ENCODE measurements at places on chromosomes 1 and 21.

DNA sequence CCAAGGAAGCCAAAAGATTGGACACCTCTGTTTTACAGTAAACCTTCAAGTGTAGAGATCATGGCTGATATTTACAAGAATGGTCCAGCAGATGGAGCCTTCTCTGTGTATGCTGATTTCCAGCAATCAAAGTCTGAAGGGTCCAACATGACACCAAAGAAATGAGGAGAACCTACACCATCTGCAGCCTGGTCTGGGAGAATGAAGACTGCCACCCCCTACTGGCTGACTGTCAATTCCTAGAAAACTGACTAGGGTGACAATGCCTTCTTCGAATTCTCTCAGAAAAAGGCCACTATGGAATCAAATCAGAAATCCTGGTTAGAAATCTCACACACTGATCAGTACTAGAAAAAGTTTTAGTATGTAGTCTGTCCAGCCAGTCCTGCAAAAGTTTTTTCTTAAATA is 83.3 kb downstream of the CDC42BPA start:
- DNase-seq, result peak; percentile 68

GRCh38 chr1:209190591-209191261 is 392.8 kb upstream of the CAMK1G start:
- DNase-seq, result peak; percentile 53

DNA sequence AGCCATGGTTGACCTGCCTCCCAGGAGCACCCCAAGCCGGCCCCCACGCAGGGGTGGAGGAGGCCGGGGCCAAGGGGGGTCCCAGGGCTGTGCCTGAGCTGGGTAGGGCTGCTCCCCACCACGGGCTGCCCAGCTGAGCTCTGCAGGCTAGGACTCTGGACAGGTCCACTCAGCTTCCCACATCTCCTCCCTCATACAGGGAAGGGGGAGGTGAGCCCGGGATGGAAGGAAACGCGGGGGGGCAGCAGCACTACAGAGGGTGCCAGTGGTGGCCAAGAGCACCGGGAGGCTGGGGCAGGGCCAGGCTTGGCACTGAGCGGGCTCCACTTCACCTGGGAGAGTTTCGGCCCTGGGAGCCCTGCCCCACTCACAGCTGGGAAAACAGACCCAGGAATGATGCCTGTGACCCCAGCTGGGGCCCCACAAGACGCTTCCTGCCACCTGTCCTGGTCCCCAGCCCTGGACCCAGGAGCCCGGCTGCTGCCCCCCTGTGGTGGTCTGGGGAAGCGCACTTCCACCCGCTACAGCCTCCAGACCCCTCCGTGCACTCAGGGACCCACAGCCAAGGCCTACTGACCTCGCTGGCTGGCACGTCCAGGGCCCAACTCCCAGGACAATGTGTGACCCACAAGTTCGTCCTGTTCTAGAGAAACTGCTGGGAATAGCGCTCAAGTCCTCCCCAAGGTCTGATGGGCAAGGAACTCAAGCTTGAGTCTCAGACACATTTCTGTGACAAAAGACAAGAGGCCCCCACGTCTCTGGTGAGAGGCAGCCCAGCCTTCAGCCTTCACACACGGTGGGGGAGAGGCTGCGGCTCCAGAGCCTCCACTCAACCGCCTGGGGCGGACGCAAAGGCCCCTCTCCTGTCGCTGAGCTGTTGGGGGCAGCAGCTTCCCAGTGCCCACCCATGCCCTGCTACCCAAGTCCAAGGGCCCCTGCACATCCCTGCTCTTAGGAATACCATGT is 3.0 kb downstream of the AURKAIP1 start:
- DNase-seq, result peak; percentile 43

- DNase-seq, result no peak
Measured at GRCh38 chr21:19013916-19014315, 610.3 kb upstream of the TMPRSS15 start.

- no peak for DNase-seq
Measured at GRCh38 chr21:29465546-29465945, 166.8 kb downstream of the BACH1 start.

GRCh38 chr1:6424619-6425593 is at the start of gene ESPN:
Gene ESPN (plus strand): TSS chr1:6424776. CDS start chr1:6424956, 180 bp downstream.
- DNase-seq, result no peak

- no peak for DNase-seq
Measured at GRCh38 chr1:67608661-67609576, 76.1 kb upstream of the GADD45A start.

- no peak for DNase-seq
Measured at GRCh38 chr1:2962946-2963345, 58.3 kb upstream of the ACTRT2 start.

Measured in fibroblast of skin of right quadriceps (primary cell).